Activated CD8-positive, alpha-beta memory T cell treated with anti-CD3 and anti-CD28 coated beads for 1 hour (primary cell): ENCODE measurements at places on chromosomes 5 and 9.

- no peak for DNase-seq
Measured at GRCh38 chr5:27594141-27594540, 555.8 kb upstream of the CDH9 start.

DNA sequence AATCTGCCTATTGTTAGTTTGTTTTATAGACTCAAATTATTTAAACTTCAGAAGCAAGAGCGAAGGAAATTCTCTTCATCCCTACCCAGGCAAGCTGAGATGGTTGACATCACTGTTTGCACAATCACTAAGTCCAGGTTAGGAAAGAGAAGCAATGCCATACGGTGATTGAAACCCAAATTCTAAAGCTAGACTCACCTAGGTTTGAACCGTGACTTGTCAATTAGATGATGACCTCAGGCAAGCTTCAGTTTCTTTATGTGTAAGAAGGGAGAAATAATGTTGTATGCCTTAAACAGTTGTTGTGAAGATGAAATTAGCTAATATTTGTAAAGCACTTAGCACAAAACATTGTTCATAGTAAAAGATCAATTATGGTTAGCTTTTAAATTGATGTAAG lies 96.5 kb upstream of the ANKRD55 start:
- no peak for DNase-seq

DNA sequence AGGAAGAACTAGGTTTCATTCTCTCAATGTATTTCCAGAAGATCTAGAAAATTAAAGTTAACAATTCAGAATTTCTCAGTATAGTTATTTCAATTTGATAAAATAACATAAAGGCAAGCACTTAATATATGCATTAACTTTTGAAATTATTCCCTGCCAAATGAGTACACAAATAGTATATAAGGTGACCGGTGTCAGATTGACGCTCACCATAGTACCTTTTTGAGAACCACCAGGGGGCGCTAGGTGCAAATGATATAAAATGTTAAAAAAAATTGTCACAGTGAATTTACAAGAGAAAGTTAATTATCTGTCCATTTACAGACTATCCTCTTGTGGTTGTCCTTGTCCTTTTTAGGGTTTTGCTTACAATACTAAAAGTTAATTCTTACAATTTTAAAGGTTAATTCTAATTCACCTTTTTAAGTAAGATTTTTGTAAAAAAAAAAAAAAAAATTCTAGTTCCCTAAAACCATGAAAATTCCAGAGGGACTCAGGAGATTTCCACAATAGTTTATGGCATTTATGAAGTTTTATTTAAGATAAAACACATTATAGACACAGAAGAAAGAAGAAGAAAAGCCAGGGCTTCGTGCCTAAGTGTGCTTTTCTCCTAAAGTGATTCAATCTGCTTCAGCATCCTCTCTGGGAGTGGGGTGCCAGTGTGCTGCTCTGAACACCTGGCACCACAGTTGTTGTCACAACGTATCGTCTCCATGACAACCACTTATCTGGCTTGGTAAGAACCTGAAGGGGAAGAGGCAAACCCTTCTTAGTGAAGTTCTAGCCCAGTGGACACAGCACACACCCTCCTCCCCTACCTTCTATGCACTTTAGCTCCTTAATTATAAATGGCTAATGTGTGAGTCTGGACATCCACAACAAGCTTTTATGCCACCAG lies 1.7 kb downstream of the ADAMTS16 start:
- DNase-seq: peak; percentile 19

DNA sequence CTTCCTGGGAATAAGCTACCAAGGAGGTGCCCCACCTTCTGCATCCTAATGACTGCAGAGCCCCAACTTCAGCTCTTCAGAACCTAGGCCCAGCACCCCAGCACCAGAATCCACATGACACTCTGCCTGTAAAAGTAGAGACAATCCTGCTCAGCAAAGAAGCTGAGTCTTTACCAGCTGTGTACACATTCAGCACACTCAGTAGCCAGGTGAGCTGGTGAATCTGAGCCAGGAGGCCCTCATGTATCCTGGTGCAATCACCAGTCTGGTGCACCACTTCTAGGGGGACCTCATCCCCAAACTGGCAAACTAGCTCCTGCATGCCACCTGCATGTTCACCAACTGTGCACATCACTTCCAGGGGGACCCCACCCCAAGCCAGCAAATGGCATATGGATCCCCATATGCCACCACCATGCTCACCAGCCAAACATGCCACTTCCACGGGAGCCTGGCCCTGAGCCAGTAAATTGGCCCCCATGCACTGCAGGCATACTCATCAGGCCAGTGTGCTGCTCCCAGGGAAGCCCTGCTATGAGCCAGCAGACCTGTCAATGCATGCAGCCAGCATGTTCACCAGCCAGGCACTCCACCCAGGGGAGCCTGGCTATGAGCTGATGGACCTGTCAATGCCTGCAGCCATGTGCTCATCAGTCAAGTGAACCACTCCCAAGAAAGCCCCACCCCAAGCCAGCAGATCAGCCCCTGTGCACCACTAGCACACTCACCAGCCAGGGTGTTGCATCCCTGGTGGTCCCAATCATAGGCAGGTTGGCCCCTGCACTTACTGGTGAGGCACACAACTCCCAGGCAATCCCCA lies 15.6 kb upstream of the BTNL9 start:
- no peak for DNase-seq

DNA sequence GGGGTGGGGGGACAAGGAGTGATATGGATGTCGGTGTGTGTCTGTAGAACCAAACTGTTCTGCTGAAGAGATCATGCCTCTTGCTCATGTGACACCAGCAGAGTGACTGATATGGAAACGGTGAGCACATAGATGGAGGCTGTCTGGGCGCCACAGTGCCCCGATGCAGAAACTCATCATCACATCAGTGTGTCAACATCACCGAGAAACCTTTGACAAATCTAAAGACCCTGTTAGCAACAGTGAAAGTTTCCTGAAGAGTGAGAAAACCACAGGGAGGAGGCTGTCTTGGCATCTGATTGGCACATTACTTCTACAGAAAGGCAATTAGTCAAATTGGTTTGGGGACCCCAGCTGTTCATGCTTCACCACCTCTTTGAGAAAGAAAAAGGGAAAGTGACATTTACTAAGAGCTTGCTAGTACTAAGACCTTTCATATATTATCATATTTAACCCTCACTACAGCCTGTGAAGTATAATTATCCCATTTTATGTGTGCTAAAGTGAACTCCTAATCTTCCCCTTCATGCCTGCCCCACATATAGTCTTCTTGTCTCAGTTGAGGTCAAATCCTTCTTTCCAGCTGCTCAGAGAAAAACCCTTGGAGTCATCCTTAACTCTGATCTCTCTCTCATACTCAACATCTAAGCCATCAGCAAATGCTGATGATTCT lies 25.6 kb downstream of the CSF2 start:
- DNase-seq: no peak

DNA sequence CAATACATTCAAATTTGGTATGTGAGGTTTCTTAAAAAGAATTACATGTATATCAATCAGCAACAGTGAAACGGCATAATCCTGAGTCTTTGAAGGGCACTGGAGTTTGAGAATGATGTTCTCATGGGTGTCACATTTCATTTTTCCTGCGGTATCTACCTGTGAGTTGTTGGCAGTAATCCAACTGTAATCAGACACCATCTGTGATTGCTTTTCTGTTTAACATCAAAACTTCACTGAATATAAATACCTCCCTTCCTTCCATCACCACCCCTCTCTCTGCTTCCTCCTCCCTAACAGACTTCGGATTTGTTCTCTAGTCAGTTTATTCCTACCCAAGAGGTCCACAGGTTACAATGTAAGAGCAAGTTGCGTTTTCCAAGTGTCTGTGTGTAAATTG lies 275.2 kb upstream of the PCSK5 start:
- DNase-seq: no peak

DNA sequence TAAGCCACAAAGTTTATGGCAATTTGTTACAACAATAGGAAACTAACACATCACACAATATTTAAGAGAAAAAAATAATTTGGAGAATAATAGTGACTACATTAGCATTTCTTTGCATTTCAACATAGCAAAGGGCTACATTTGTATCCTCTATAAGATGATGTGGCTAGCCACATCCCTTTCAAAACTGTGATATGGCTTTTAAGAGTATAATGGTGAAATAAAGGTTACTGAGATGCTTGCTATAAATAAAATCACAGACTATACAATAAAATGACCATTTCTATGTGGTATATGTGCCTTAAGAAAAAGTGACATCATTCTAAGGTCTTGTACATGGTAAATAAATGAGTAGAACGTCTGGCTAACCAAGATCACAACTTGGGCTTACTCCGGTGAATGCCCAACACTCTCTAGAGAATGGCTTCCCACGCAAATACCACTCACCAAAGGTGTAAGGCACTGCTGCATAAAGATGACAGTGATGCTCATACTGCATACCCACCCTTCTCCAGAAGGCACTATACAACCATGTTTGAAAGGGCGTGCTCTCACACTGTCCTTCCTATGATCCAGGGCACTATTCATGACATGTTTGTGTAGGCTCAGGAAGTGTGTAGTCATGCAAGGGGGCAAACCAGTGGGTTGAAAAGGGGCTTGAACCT lies 286.5 kb downstream of the MLLT3 start:
- no peak for DNase-seq

GRCh38 chr9:32677931-32678330 lies 42.5 kb upstream of the TAF1L start:
- DNase-seq: no peak

GRCh38 chr5:87252283-87252605 lies 15.4 kb upstream of the RASA1 start:
- DNase-seq: no peak

DNA sequence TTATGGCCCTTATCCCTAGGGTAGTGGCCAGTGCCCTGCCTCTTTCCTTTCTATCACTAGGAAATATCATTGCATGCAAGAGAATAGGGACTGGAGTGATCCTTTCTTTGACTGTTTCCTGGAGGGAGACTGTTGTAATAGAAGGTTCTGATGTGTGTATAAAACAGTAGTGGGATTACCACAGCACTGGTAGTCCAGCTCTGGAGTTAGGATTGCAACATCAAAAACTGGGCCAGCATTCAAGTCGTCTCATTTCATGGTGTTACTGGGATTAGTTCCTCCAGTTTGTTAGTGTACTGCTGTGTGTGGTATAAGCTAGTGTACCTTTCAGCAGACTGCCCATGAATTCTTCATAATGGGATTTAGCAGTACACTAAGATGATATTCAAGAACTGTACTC lies 45.8 kb downstream of the KIAA1958 start:
- no peak for DNase-seq

DNA sequence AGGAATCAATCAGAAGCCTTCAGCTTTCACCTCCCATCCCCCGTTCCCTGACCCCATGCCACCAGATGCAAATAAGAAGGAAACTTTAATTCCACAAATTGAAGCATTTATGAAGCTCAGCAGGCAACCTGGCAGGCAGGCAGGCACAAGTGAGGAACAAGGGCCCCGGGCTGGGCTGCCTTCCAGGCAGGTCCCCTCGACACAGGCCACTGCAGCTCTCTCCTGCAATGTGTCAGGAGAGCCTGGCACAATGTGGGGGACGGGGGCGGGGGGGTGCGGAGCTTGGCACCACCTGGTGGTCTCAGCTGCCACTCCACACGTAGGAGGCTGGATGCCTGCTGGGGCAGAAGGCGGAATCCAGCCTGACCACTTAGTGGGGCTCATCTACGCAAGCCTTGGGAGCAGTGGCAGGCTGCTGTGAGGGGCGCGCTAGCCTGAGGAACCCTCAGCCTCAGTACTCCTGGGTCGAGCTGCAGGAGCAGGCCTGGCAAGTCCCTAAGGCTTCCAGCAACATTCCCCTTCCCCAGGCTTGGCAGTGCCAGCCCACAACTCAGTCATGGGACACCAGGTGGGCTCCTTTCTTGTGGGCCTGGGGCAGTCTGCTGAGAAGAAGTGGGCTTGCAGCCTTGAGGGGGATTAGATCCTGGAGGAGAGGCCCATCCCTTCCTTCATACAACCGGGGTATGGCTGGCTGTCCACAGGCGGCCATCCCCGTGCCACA lies 50.2 kb upstream of the KCNMB1 start:
- no peak for DNase-seq

DNA sequence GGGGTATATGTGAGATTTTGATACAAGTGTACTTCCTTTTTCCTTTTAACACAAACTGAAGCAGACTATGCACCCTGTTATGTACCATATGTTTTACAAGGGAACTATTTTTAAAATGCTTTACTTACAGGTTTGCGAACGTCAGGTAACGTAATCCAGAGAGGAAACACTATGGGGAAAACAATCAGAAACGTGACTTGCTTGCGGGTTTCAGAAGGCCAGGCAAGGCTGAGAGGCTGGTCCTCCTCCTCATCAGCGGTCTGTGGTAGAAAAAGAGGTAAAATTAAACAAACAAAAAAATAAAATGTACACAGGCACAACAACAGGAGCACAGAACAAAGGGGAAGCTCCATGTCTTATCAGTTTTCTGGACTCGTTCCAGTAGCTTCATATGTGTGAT lies 141.2 kb downstream of the ACER2 start:
- DNase-seq: no peak

- no peak for DNase-seq
Measured at GRCh38 chr5:113029614-113030013, 53.0 kb downstream of the DCP2 start.

GRCh38 chr9:3662671-3663070 lies 136.9 kb upstream of the RFX3 start:
- no peak for DNase-seq

GRCh38 chr5:39224196-39224761 lies 4.9 kb upstream of the FYB1 start:
- no peak for DNase-seq

GRCh38 chr9:114124138-114124537 lies 25.0 kb upstream of the KIF12 start:
- no peak for DNase-seq

GRCh38 chr9:93237540-93237939 lies 53.6 kb downstream of the WNK2 start:
- no peak for DNase-seq

- no peak for DNase-seq
Measured at GRCh38 chr5:142152384-142152732, 43.8 kb downstream of the NDFIP1 start.

DNA sequence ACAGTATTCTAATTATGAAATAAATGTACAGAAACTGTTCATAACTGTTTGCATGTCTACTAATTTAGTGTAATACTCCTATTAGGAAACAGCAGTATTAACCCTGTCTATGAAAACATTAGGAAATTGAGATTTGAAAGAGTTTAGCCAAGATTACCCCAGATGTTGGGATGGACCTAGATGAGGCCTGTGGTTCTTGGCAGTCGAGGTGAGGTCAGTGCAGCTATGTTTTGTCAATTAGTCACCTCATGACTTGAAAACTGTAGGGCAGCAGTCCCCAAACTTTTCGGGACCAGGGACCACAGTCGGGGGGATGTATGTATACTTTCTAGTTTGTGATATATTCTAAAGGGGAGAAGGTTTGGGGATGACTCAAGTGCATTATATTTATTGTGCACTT lies 4.7 kb downstream of the LNPEP start:
- DNase-seq: no peak

- DNase-seq: no peak
Measured at GRCh38 chr5:77337686-77338085, 127.2 kb downstream of the PDE8B start.

- no peak for DNase-seq
Measured at GRCh38 chr5:177389241-177390169, 5.3 kb downstream of the SLC34A1 start.
